GM06990 (cell line): ENCODE measurements at places on chromosomes 3 and 15.

- DNase-seq, result no peak
Measured at GRCh38 chr3:16606398-16606797, 1.2 kb upstream of the DAZL start.

DNA sequence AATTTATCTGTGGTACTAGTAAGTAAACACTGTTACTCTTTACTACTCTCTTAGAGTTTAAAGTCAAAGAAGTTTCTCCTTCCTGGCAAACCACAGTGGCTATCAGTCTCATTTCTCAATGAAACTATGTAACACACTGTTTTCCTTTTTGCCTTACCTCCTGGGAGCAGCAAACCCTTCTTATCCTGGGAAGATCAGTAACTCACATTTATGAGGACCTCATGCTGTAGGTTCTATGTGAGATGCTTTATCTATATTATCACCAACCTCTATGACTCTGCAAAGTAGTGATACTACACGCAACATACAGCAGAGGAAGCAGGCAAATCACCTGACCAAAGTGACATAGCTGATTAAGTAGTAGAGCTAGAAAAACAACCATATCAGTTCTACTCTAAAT lies 35.3 kb downstream of the PBRM1 start:
- no peak for DNase-seq

DNA sequence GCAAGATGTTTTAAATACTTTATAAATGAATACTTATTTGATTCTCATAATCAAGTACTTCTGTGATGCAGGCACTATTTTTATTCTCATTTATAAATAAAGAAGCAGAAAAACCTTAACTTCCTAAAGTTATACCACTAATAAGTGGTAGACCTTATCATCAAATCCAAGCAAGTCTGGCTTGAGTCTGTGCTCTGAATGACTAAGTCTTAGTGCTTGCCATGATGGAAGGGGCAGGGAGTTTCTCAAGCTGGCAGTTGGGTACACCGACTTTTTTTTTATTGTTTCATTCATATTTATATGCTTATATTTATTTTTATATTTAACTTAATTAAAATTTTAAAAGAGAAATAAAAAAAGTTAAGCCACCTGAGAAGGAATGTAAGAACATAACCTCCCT lies 23.6 kb downstream of the SLMAP start:
- DNase-seq, result no peak

GRCh38 chr3:147305533-147306250 lies 100.7 kb downstream of the ZIC4 start:
- no peak for DNase-seq

- no peak for DNase-seq
Measured at GRCh38 chr3:4835616-4836043, 143.6 kb upstream of the BHLHE40 start.

DNA sequence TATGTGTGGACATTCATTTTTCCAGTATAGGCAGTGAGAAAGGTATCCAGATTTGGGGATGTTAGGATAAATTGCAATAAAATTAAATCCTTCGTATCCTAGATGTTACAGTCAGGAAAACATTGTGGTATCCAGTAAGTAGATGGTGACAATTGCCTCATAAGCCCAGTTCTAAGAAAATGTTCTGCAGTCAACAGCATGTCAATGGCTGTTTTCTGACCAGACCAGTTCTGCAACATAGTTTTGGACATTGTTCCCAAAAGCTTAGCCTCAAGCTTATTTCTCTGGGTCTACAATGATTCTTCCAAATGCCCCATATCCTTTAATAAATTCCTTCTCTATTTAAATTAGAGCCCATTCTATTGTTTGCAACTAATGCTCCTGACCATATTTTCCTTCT lies 480.7 kb downstream of the FHIT start:
- DNase-seq, result no peak

DNA sequence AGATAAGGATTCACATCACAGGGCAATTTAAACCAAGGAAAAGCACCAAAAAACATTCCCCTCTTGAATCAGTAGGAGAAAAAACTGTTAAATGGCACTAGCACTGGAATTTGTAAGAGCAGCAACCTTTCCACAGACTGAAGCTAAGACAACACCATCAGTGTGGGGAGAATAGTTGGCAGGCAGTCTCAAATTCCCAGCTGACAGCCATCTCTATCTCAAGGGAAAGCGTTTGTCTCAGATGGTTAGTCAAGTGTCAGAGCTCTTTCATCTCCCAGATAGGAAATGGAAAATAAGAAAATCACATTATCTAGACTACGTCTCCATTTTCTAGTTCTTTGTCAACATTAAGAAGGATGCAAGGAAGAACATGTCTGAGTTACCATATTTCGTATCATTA lies 228.7 kb downstream of the WDR72 start:
- DNase-seq, result no peak
